ENCODE measurements at places on chromosomes 2 and 18.

DNA sequence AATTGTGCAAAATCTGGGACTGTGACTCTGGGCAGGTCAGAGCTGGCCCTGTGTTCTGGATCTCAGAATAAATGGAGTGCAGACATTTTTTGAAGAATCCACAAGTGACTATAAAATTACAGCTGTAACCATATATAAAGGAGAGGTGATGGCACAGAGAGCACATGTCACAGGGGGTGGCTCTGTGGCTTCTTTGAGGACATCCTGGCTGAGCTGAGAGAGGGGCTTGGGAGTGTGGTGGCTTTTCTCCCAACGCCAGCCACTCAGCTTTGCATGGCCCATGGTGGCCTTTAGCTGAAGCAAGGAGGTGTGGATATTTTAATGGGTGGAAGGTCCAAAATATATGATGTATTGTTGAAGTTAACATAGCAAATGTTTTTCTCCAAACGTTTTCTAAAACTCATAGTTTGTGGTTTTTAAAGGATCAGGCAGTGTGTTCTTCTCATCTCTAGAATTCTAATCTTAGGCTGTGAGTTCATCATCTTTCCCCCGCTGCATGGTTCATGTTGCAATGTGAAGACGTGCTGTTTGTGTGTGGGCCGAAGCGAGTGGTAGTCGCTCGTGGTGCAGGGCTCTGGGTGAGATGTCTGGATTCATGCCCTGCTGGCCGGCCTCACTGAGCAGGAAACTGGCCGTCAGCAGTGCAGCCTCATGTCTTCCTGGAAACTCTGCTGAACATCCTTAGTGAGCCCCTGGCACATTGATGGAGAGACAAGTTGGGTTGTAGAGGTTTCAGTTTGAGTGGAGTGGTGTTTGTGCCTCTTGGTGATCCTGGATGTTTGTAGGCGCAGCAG, 109.9 kb downstream of the ZNF236 start:
- DNase-seq, result peak; percentile 63

DNA sequence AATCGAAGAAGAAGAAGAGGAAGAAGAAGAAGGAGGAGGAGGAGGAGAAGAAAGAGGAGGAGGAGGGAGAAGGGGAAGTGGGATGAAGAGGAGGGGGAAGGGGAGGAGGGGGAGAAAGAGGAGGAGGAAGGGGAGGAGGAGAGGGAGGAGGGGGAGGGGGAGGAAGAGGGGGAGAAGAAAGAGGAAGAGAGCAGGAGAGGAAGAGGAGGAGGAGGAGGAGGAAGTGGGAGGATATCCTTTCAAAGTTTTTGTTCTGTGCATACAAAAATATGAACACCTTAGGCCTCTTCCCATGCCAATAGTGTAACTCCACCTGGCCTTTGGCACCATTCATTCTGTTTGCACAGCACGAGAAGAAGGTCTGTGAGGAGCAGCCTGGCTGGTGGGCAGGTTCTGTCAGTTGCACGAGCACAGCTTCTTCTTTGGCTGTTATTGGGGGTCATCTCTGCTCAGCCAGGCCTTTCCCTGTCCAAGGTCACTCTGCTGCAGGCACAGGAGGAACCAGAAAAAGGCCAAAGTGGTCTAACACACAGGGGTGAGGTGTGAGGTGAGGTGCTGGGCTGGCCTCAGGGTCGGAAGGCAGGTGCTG, 25.8 kb upstream of the PLB1 start:
- no peak for DNase-seq

DNA sequence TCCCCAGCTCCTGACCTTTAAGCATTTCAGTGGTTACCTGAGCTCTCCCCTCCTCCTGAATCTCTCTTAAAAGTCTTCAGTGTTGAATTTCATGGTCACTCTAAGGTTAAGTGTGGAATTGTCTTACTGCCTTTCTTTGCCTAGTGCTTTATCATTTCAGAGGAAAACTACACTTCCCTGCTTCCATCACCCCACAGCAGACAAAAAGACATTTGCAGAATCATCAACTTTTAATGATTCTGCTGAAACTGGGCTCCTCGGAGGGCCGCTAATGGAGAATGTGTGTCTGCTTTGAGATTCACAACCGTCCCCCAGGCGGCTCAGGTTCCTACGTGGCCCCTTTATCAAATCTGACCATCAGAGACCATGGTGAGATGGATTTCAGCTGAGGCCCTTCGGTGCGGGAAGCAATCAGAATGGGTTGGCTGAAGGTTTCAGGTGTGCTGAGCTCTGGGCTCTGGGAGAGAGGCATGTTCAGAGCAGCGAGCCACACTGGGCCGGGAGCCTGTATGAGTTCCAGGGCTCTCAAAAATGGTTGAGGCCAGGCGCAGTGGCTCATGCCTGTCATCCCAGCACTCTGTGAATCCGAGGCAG, 41.9 kb upstream of the TBC1D8 start:
- no peak for DNase-seq

DNA sequence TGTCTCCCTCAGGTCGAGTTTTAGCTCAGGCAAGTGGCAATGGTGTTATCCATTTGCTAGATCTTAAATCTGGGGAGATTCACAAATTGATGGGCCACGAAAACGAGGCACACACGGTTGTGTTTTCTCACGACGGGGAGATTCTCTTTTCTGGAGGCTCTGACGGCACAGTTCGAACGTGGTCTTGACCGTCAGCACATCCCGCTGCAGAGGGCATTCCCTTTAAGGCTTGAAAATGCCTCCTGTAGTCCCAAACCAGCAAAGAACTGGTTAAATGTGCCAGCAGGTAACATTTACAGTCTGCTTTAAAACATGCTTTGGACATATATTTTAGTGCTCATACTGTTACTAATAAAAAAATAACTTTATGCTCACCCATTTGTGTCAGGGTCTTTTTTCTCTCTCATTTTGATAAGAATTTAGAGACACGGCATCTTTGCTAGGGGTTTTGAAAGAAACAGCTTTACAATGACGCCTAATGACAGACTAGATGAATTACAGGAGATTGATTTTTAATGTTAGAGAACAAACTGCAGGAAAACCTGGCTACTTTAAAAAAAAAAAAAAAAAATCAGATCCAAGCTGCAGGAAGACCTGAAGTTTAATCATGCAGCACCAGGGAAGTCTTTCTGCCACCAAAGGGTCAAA, 602 bp upstream of the VWC2L start:
- no peak for DNase-seq
